ENCODE measurements at places on chromosomes 1 and 21.

DNA sequence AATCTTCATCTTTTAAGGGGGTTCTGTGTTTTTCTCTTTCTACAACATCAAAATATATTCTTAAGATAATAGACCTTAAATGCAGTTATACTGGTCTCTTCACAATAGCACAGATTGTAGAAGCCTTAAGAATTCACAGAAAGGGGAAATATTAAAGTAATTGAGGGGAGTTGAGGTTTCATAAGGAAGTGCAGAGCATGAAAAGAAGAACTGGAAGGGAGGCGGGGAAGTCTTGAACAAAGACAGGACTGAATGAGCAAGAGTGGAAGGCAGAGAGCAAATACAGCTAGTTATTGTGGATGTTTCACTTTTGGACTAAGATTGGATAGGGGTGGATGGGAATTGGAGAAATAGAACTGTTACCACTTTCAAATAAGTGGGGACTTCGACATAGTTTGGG lies 67.7 kb downstream of the PTGER3 start:
- no peak overlapping the region for H3K4me3 ChIP-seq
- no peak for DNase-seq
- no peak overlapping the region for H3K27ac ChIP-seq
- H3K4me1 ChIP-seq: no peaks in the 10 kb centered on the region

DNA sequence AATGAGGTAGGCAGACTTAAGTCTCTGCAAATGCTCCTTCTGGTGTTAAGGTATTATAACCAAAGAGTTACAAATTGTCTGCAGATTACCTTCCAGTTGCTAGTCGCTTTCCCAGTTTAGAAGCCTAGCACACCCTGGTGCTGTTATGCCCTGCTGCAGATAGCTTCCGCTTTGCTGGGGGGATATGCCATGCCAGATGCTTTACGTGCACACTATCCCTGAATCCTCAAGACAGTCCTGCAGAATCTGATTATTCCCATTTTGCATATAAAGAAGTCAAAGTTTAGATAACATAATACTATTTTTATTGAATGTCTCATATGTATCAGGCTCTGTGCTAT lies 166.5 kb downstream of the DHRS3 start:
- peaks cover 5% of the 10 kb centered on the region for H3K36me3 ChIP-seq
- H3K4me1 ChIP-seq: peaks cover 48% of the 10 kb centered on the region
- no peak overlapping the region for H3K4me3 ChIP-seq
- H3K27ac ChIP-seq: no peak overlapping the region
- DNase-seq: no peak

DNA sequence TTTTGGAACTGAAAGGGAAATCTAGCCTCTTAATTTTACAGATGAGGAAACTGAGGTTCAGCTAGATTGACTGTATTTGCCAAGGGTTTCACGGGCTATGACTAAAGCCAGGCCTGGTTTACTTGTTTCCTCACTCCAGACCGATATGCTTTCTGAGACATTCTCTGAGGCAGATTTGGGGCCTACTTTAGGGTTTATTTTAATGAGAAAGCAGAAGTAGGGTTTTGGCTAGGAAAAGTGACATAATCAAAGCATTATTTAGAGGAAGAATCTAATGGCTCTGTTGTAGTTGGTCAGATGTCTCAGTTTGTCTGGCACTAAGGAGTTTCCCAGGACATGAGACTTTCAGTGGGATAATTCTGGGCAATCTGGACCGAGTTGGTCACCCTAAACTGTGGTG lies 1.5 kb upstream of the RPTN start:
- DNase-seq: no peak
- no peaks in the 10 kb centered on the region for H3K27me3 ChIP-seq
- no peak overlapping the region for H3K27ac ChIP-seq
- no peaks in the 10 kb centered on the region for H3K4me1 ChIP-seq

GRCh38 chr21:15298306-15298705 lies 233.5 kb upstream of the NRIP1 start:
- no peaks in the 10 kb centered on the region for H3K27me3 ChIP-seq
- peaks cover 2% of the 10 kb centered on the region for H3K36me3 ChIP-seq
- H3K4me1 ChIP-seq: peaks cover 3% of the 10 kb centered on the region
- no peak for DNase-seq
- H3K27ac ChIP-seq: no peak overlapping the region
- no peak overlapping the region for H3K4me3 ChIP-seq

- peaks cover 3% of the 10 kb centered on the region for H3K36me3 ChIP-seq
- no peak overlapping the region for H3K4me3 ChIP-seq
- peak overlapping the region; percentile 29 for H3K27ac ChIP-seq
- H3K4me1 ChIP-seq: peaks cover 5% of the 10 kb centered on the region
Measured at GRCh38 chr1:20964540-20965484, 177.7 kb upstream of the HP1BP3 start.

GRCh38 chr1:205339717-205340116 lies 17.0 kb downstream of the KLHDC8A start:
- H3K27me3 ChIP-seq: peaks cover 74% of the 10 kb centered on the region

DNA sequence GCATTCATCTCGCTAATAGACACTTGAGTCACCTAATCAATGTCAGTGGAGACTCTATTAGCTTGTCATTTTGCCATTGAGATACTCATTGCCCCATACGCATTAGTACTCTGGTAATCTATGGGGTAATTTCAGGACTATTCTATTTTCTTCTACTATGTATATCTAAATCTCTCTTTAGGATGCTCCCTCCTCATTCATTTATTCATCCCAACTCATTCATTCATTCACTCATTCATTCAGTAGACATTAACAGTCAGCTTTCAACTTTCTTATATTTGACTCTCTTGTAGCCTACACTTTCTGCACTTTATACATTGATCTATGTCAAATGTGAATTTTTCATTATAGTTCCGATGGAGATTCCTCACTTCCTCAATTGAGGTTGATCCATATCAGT lies 170.9 kb downstream of the ASTN1 start:
- peaks cover 11% of the 10 kb centered on the region for H3K27me3 ChIP-seq
- H3K4me1 ChIP-seq: peaks cover 5% of the 10 kb centered on the region
- no peaks in the 10 kb centered on the region for H3K36me3 ChIP-seq
- no peak overlapping the region for H3K4me3 ChIP-seq

DNA sequence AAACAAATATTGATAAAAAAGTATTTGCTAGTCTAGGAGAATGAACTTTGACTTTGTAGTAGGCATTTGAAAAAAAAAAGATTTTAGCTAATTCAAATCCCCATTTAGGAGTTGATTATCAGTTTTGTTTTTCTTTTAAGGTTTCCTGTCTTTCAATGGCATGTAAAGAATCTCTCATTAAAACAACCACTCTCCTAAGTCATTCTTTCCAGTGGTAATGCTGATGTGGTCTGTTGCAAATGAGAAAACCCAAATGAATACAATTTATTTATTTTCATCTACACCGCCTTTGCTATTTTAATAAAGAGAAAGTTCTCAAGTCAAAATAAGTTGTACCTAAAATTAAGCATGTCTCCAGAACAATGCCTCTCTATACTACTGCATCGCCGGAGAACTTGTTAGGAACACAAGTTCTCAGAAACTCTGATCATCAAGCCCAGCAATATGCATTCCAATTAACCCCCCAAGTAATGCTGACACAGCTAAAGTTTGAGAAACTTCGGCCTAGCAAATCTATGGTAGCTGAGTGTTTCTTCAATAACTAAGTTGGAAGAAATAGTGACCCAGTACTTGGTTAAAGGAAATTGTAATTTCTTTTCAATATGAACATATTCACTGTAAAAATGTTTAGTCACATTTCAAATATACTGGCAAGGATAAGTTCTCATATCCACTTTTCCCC lies 255.1 kb downstream of the PTPRC start:
- H3K36me3 ChIP-seq: no peaks in the 10 kb centered on the region
- H3K27ac ChIP-seq: no peak overlapping the region

DNA sequence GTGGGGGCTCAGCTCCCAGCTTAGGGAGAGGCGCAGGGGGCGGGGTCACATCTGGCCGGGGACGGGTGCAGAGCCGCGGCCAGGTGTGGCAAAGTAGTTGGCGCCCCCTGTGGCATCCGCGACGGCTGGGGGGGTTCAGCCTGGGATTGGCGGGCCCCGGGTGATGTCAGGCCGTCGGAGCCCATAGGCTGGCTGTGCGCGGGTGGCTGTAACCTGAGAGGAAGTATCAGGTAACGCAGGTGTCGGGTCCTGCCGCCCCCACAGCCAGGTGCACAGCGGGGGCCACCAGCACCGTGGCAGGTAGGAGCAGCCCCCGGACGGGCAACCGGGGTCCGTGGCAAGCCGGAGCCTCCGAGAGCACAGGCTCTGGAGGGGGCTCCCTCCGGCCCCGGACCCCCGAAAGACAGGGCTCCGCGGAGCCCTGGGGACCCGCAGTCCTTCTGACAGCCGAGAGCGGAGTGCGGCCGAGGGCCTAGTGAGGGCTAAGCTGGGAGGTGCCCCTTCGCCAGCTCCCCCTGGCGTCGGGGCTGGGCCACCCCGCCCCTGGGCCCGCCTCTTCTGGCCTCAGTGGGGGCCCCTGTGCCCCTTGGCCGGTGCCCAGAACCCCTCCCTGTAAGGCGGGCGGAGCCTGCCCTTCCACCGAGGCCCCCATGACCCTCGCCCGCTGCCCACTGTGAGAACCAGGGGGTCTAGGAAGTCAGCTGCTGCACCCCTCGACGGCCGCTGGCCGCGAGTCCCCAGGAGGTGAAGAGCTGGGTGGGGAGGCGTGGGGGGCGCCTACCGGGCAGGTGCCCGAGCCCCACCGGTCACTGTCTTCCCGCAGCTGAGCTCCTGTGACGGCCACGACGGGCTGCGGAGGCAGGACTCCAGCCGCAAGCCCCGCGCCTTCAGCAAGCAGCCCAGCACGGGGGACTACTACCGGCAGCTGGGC lies 17.9 kb downstream of the TNFRSF25 start:
- peak; percentile 85 for DNase-seq
- peaks cover 24% of the 10 kb centered on the region for H3K4me1 ChIP-seq
- H3K4me3 ChIP-seq: peak overlapping the region; percentile 72
- peaks cover 9% of the 10 kb centered on the region for H3K27me3 ChIP-seq
- peaks cover under 1% of the 10 kb centered on the region for H3K36me3 ChIP-seq

DNA sequence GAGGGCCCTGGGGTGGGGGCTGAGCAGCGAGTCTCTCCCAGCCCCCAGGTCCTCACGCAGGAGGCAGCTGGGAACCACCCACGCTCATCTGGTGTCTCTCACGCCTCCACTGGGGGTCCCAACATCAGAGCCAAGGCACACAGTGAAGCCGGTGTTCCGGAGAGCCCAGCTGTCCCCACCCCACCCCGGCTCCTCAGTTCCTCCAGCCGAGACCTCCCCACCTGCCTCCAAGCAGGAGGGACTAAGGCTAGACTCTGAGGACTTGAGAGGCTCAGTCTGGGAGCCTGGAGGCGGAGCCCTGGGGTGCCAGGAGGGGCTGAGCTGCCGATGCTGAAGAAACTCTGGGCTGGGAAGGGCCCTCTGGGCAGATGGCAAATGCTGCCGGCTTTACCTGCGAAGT lies 1.6 kb upstream of the HPCA start:
- H3K36me3 ChIP-seq: no peaks in the 10 kb centered on the region
- no peak overlapping the region for H3K27ac ChIP-seq
- no peak overlapping the region for H3K4me3 ChIP-seq
- H3K4me1 ChIP-seq: no peaks in the 10 kb centered on the region
- no peak for DNase-seq
- H3K27me3 ChIP-seq: peaks cover 64% of the 10 kb centered on the region

DNA sequence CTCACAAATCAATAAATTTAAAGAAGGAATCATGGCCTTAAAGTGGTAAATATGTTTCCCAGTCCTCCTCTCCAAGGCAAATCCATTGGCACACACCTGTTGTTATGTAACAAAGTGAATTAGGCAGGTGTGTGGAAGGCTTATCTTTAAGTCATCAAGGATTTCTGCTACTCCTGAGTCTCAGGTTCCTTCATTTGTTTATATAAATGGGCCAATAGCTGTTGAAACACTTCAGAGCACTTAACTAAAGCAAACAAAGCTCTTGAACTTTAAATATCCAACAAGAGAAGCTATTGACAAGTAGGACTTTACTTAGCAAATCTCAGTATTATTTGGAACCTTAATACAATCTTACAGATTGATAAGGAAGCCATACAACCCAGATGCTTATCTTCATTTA lies 99.3 kb upstream of the ESRRG start:
- no peak for DNase-seq
- H3K27me3 ChIP-seq: peaks cover 59% of the 10 kb centered on the region
- no peaks in the 10 kb centered on the region for H3K36me3 ChIP-seq
- H3K4me1 ChIP-seq: peaks cover 15% of the 10 kb centered on the region
- H3K27ac ChIP-seq: no peak overlapping the region
- H3K4me3 ChIP-seq: no peak overlapping the region

DNA sequence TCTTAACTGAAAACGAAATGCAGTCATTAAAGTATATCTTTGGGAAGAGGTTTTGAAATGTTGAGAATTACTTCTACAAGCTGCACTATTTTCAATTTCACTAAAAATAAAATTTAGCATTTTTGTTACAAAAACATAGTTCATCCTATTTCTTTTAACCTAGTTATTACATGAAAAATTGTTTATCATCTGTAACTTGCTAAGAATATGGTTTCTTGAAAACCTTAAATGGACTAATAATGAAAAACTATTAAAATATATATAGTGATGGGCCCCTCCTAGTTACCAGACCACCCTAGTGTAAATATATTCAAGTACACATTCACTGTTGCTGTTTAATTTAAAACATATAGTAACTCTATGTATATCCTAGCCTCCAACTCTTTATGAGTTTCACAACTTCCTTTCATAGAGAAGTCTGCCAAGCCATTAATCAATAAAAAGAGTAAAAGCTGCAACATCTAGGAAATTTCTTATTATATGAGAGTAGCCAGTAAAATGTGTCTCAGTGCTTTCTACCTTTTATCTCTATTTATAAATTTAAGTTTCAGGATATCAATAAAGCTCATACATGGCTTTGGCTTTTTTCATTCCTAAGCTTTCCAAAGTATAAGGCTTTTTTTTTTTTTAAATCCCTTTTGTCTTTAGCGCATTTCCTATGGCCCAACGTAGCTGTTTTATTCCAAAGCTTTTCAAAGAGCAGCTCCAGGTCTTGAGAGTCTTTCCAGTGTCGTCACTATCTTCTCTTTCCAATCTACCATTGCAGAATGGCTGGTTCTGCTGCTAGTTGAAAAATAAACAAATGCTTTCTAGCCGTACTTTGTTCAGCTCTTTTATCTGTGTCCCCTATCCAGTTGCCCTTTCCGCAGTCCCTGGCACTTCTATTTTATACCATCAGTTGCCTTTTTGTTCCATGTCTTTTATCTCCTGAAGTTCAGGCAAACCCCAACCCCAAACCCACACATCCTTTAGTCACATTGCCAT lies 6.5 kb downstream of the IRF2BP2 start:
- H3K27ac ChIP-seq: peak overlapping the region; percentile 97
- H3K27me3 ChIP-seq: no peaks in the 10 kb centered on the region
- peaks cover 44% of the 10 kb centered on the region for H3K36me3 ChIP-seq
- peaks cover 57% of the 10 kb centered on the region for H3K4me1 ChIP-seq
- peak overlapping the region; percentile 94 for H3K4me3 ChIP-seq

DNA sequence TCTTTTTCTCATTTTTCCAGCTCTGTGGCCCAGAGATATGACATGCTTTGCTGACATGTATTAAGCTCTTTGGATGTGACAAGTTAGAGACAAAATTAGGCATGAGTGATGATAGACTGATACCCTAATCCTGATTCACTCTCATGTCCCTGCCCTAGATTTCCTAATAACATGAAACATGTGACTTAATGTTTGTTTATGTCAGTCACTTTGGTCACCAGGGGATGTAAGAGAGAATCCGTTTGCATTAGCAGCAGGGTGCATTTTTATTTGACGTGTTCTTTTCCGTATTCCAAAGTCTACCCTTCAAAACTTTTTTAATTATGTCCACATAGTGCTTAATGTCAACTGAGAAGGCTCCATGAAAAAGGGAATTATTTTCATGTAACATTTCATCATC lies 192.4 kb downstream of the HMCN1 start:
- H3K36me3 ChIP-seq: no peaks in the 10 kb centered on the region
- peaks cover 2% of the 10 kb centered on the region for H3K27me3 ChIP-seq
- no peak overlapping the region for H3K27ac ChIP-seq
- no peak for DNase-seq
- no peak overlapping the region for H3K4me3 ChIP-seq
- peaks cover 17% of the 10 kb centered on the region for H3K4me1 ChIP-seq

GRCh38 chr1:94463056-94463764 lies 45.0 kb downstream of the ABCD3 start:
- DNase-seq: no peak
- peak overlapping the region; percentile 4 for H3K27ac ChIP-seq
- peaks cover 38% of the 10 kb centered on the region for H3K36me3 ChIP-seq
- H3K27me3 ChIP-seq: no peaks in the 10 kb centered on the region
- H3K4me1 ChIP-seq: peaks cover 23% of the 10 kb centered on the region
